Suppressor macrophage treated with lipopolysaccharide for 1 hour (primary cell): ENCODE measurements at places on chromosomes 6 and 20.

GRCh38 chr6:3006476-3006875 lies 6.8 kb downstream of the NQO2 start:
- DNase-seq, result no peak

- DNase-seq, result no peak
These were observed 85.6 kb upstream of the SRSF6 start for GRCh38 chr20:43372051-43372450.

- DNase-seq, result no peak
These were observed 1.6 kb upstream of the TFAP2A start for GRCh38 chr6:10416516-10416862.

DNA sequence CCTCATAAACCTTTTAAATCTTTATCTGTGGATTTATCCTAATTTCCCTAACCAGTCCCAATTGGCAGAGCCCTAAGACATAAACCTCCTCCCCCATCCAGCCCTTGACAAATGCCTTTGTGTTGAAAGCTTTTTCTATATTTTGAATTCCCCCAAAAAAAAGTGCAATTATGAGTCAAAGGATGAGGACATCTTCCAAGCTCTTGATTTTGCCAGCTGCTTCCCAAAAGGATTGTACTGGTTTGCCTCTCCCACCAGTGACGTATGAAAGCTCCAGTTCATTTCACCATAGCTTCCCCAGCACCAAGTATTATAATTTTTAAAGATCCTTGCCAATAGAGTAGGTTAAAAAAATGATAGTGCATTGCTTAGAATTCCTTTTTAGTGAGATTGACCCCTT lies 38.9 kb downstream of the SIRPA start:
- DNase-seq, result peak; percentile 92

DNA sequence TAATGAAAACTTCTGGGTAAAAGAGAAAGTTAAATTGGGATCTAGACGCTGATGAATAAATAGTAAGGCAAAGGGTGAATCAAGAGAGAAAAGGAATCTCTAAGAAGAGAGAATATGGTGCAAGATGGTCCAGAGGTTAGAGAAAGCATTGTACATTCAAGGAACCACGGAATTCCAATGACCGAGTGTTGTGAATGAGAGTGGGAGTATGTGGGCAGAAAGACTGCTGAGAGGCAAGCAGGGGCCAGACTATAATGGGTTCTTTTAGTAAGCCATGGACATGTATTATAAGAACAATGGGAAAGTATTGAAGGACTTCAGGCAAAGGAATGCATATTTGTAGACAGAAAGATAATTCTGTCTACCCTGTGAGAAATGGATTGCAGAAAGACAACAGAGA lies 45.2 kb downstream of the SPTLC3 start:
- DNase-seq, result no peak

- no peak for DNase-seq
These were observed 30.9 kb upstream of the ASXL1 start for GRCh38 chr20:32327087-32327681.

DNA sequence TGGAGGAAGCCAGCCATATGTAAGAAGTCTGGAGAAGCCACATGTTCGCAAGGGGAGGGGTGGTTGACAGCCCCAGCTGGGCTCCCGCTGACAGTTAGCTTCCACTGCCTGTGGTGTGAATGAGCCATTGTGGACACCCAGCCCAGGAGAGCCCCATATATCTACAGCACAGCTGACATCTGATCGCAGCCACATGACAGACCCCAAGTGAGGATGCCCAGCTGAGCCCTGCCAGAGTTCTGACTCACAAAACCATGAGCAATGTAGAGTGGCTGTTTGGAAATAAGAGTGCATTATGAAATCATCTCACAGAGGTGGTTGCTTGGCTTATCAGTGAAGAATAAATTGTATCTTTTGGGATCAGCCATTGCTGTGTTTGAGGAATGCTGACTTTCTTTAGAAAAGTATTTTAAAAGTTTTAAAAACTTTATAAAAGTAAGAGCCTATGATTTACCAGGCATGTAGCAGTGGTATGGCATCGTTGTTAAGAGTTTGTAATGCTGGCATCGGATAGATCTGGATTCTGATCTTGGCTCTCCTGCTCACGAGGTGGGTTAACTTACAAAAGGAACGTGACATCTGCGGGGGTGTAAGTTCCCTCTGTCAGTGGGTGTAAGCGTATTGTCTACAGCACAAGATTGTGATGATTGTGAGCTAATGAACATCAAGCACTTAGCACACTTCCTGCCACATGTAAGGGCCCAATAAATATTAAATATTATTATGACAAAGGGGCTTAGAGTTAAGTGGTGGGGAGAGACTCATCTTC lies 24.1 kb downstream of the CFAP61 start:
- peak; percentile 68 for DNase-seq
